Osteocyte (in vitro differentiated cells): ENCODE measurements at places on chromosomes 3 and 15. TPM values are rescaled to one million over a fixed set of nuclear protein-coding genes. Genes with fewer than 3 reads are reported as not detected.

GRCh38 chr3:54538346-54538745 is 389.5 kb downstream of the LRTM1 start:
- H3K27me3 ChIP-seq = no peaks in the 10 kb centered on the region
- no peak overlapping the region for H3K27ac ChIP-seq
- DNase-seq = peak; percentile 51
- no peaks in the 10 kb centered on the region for H3K4me1 ChIP-seq

DNA sequence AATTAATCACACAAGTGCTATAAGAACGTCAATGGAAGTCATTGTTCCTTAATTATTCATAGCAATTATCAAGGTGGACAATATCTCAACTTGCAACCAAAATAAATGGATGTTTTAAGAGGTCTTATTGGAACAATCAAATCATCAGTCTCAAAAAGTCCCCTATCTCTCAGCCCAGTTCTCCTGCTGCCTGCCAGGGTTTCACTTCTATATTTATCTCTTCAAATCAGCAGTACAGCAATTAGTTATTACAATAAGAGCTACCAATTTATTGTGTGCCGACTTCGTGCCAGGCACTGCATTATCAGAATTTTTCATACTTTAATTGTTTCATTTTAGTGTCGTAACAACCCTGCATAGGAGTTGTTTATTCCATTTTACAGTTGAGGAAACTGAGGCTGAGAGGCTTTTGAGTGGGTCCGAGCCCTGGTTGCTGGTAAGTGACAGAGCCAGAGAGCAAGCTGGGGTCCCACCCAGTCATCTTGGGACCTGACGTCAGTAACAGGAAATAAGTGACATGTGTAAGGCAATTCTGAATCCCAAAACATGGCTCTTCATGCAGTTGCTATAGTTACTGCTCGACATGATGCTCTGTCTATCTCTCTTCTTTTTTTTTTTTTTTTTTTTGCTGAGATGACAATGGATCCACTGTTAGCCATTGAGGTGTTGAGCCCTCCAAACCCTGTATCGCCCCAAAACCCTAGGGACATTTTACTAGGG is 8.8 kb upstream of the KCTD6 start:
- no peak overlapping the region for H3K4me3 ChIP-seq
- H3K4me1 ChIP-seq = peaks cover 18% of the 10 kb centered on the region
- peaks cover 2% of the 10 kb centered on the region for H3K36me3 ChIP-seq
- DNase-seq = no peak
- no peak overlapping the region for H3K27ac ChIP-seq

DNA sequence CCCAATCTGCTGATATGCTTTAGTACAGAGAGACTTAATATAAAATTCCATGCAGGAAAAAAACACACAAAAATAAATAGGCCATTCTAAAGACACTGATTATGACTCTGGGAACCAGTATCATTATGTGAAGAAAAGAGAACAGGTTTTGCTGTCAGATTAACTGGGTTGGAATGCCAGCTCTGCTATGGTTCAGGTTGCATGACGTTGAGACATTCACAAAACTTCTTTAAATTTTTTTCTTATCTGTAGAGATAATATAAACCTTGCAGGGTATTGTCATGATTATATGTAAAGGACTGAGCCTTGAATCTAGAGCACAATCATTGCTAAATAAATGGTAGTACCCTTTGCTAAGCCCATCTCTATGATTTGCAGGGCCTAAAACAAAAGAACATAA is 86.0 kb downstream of the CPNE4 start:
- H3K4me3 ChIP-seq = no peak overlapping the region
- no peak for DNase-seq
- no peak overlapping the region for H3K27ac ChIP-seq
- H3K36me3 ChIP-seq = no peaks in the 10 kb centered on the region
- H3K27me3 ChIP-seq = peaks cover under 1% of the 10 kb centered on the region

DNA sequence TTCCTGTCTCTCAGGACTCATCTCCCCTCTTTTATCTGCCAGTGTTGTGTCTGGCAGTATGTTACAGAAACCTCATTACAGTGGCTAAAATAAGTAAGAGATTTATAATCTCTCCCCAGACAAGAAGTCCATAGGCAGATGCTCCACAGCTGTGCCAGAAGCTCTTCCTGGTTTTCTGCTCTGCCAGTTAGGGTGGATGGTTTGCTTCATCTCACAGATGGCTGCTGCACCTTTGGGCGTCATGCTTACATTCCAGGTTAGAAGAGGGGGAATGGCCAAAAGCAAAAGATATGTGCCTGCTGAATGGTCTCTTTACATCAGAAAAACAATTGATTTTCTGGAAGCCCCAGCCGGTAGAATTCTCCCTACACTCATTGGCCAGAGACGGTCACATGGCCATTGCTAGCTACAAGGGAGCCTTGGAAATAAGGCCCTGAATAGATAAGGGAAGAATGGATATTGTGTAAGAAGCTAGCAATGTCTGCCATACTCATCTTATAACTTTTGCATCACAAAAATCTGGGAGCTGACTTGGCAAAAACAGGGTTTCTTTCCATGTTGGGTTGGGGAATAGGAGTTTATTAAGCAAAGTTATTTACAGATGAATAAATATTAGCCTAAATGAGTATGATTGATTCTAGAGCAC is 91.1 kb downstream of the PDCD6IP start:
- no peak overlapping the region for H3K27ac ChIP-seq
- DNase-seq = no peak
- no peak overlapping the region for H3K4me3 ChIP-seq
- peaks cover 14% of the 10 kb centered on the region for H3K4me1 ChIP-seq

- DNase-seq = no peak
- H3K27me3 ChIP-seq = no peaks in the 10 kb centered on the region
- H3K36me3 ChIP-seq = peaks cover 41% of the 10 kb centered on the region
- peaks cover 31% of the 10 kb centered on the region for H3K4me1 ChIP-seq
- no peak overlapping the region for H3K4me3 ChIP-seq
These were observed 154.9 kb downstream of the KLHL25 start for GRCh38 chr15:85639752-85640381.

The EPHA6 gene
- total RNA-seq = 0.18 and 0.51 TPM in 2 replicates

The PYGO1 gene
- total RNA-seq = 16.1 and 18.5 TPM in 2 replicates

The SCN11A gene
- 0.08 and 0.18 TPM in 2 replicates for total RNA-seq

The CCR3 gene
- total RNA-seq = not detected in 2 replicates

The POLQ gene
- 1.2 TPM in 2 replicates for total RNA-seq

The DPH3 gene
- total RNA-seq = 16.7 and 21.4 TPM in 2 replicates

The ADGRG7 gene
- not detected in 2 replicates for total RNA-seq
